ENCODE measurements at places on chromosomes 3 and 15. TPM values are rescaled to one million over a fixed set of nuclear protein-coding genes. Genes with fewer than 3 reads are reported as not detected.

Gene CACNA2D3
- 2.7 TPM for total RNA-seq

GRCh38 chr3:87197531-87197930 lies 29.6 kb upstream of the CHMP2B start:
- no peak overlapping the region for H3K4me3 ChIP-seq
- no peaks in the 10 kb centered on the region for H3K36me3 ChIP-seq
- H3K4me1 ChIP-seq, result no peaks in the 10 kb centered on the region
- DNase-seq, result no peak
- no peaks in the 10 kb centered on the region for H3K27me3 ChIP-seq

DNA sequence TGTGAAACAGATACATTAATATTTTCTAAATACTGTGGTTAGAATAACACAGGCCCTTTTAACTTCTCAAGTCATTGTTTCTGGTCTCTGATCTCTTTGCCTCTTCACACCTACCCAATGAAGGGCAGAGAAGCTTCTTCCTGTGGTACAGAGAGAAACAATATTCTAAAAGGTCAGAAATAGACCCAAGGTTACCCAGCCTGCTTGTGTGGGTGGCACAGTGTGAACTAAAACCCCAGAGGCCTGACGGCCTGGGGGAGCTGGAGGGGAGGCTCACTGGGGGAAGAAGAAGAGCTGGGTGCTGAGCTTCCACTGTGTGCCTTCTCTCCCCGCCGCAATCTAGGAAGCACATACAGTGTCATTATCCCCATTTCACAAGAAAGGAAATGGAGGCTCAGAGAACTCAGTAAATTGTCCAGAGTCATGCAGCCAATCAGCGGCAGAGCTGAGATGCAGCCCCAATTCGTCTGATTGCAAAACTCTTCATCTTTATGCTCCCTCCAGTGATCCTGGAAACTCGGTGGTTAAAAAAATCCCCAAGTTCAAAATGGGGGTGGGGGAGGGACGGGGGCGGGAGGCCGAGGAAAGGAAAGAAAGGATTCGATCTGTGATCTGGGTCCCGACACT lies 64.1 kb upstream of the HEG1 start:
- H3K36me3 ChIP-seq, result no peaks in the 10 kb centered on the region
- peak; percentile 26 for DNase-seq
- H3K27ac ChIP-seq, result peak overlapping the region; percentile 21
- peaks cover 20% of the 10 kb centered on the region for H3K4me1 ChIP-seq
- H3K27me3 ChIP-seq, result no peaks in the 10 kb centered on the region

DNA sequence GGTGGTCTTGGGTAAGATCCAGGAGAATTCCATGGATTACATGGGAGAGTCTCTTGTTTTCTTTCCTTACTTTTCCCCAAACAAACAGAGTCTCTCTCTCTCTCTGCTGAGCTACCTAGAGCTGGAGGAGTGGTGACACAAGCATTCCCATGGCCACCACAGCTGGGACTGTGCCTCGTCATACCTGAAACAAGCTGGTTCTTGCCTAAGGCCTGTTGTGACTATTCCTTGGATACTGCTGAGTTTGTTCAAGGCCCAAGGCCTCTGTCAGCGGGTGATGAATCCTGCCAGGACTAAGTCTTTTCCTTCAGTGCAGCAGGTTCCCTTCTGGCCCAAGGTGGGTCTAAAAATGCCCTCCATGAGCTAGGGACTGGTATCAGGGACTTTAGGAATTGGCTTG lies 378.1 kb upstream of the ZNF385D start:
- no peaks in the 10 kb centered on the region for H3K36me3 ChIP-seq
- no peak overlapping the region for H3K4me3 ChIP-seq
- H3K4me1 ChIP-seq, result no peaks in the 10 kb centered on the region
- H3K27ac ChIP-seq, result no peak overlapping the region
- no peaks in the 10 kb centered on the region for H3K27me3 ChIP-seq
- no peak for DNase-seq

- no peak overlapping the region for H3K4me3 ChIP-seq
- H3K36me3 ChIP-seq, result no peaks in the 10 kb centered on the region
Measured at GRCh38 chr3:158167737-158168557, 58.1 kb downstream of the RSRC1 start.

- H3K4me3 ChIP-seq, result no peak overlapping the region
- H3K4me1 ChIP-seq, result peaks cover 31% of the 10 kb centered on the region
- H3K36me3 ChIP-seq, result no peaks in the 10 kb centered on the region
Measured at GRCh38 chr15:98804057-98804380, 155.7 kb downstream of the IGF1R start.

DNA sequence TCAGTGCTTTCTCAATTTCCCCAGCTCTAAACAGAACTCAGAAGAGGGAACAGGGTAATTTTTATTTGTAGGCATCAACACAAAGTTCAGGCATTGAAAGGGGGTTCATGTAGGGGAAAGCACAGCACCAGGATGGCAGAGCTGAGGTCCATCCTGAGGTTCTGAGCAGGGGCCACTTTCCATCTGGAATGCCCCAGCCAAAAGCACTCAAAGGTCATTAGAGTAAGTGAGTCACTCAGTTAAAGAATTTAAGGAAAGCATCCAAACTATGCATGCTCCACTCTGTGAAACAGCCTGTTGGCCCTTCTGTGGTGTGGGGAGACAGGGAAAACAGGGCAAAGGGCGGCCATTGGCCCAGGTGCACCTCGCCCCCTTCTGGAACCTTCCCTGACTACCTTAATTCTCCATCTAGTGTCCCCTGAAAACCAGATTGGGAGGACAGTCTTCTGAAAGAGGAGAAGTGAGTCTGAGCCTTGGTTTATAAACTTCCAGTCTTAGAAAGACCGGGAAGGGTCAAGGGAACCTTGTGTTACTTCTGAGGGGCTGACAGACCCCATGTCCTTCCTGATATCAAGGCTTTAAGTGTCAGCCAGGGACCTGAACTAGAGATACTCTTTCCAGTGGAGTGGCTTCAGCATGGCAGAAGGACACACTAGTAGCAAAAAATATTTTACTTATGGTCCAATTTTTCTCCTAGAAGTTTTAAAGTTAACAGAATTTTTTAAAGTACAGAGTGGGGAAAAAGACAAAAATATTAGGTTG lies 133.3 kb downstream of the MYLK start:
- DNase-seq, result no peak
- peaks cover 19% of the 10 kb centered on the region for H3K4me1 ChIP-seq
- no peaks in the 10 kb centered on the region for H3K27me3 ChIP-seq
- no peaks in the 10 kb centered on the region for H3K36me3 ChIP-seq

DNA sequence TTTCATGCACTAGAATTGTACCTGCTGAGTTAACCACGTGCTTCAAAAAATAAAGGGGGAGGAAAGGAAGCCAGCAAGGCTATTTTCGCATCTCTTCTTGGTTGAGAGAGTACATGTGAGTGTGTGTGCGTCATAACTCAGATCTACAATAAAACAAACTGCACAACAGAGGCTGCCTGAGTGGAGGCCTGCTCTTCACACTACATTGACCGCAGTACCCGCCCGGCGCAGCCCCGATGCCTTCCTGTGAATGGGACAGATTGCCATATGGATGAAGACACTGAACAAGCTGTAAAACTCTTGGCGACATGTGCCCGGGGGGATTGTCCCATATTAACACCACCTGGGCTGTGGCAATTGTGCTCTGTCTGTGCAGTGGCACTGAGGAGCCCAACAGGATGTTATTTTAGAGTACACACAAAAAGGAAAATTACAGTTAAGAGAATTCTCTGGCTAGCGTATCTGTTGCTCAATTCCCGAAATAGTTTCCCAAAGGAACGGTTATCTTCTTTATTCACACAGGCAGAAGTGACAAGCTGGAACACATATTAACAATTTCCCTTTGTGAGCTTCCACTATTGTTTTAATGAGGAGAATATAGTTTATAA lies 551.5 kb downstream of the FOXP1 start:
- H3K36me3 ChIP-seq, result peaks cover 15% of the 10 kb centered on the region
- H3K4me1 ChIP-seq, result peaks cover 76% of the 10 kb centered on the region
- peak overlapping the region; percentile 36 for H3K27ac ChIP-seq
- no peak overlapping the region for H3K4me3 ChIP-seq
- no peak for DNase-seq
- no peaks in the 10 kb centered on the region for H3K27me3 ChIP-seq
